ENCODE measurements at places on chromosomes 5 and 9. TPM values are rescaled to one million over a fixed set of nuclear protein-coding genes. Genes with fewer than 3 reads are reported as not detected.

The ZSWIM6 gene
- total RNA-seq: 6.9 TPM

DNA sequence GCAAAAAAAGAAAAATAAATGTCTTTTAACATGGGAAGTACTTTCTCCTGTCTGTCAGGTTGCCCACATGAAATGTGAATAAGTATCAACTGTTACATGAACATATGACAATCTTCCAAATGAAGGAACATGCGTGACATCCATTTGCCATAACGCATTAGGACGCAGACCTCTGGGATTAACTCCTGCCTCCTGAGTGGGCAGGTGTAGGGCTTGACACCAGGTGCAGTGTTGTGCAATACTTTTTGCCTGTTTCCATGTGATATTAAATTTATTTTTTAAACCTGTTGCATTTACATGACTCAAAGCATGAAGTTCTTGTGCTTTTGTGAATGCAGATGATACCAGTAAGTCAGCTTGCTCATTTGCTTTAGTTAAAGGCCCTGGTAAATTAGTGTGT lies 8.7 kb upstream of the TMEM141 start:
- no peak for DNase-seq

The DMRT2 gene
- not detected for total RNA-seq

- no peak for DNase-seq
Observed at GRCh38 chr9:137632230-137633161, 13.7 kb downstream of the EHMT1 start.

DNA sequence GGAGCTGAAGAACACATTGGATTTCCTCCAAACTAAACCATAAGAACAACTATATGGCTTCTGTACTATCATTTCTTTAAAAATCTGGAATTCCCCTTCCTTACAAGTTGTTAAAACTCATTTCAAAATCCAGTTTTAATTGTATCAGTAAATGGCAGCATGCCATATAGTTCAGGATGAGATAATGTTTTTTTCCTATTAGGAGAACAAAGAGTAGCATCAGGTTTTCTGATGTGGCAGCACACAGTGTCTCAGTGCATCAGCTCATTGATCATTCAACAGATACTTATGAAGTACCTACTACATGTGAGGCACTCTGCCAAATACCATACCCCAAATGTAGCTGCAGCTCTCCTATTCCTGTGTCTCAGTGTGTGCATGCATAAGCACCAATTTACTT lies 161.1 kb downstream of the EPB41L4A start:
- DNase-seq: no peak

DNA sequence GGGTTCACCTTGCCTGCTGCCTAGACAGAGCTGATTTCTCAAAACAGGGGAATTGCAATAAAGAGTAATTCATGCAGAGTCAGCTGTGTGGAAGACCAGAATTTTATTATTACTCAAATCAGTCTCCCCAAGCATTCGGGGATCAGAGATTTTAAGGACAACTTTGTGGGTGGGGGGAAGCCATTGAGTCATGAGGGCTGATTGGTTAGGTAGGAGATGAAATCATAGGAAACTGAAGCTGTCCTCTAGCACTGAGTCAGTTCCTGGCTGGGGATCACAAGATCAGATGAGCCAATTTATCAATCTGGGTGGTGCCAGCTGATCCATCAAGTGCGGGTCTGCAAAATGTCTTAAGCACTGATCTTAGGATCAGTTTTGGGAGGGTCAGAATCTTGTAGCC lies 159.1 kb upstream of the MAP1B start:
- DNase-seq: no peak

The BSPRY gene
- total RNA-seq: 1.3 TPM

GRCh38 chr5:157312492-157312891 lies 46.6 kb downstream of the CYFIP2 start:
- DNase-seq: no peak

- no peak for DNase-seq
Observed at GRCh38 chr9:94719878-94720277, 6.6 kb upstream of the AOPEP start.

- DNase-seq: peak; percentile 38
Observed at GRCh38 chr9:137077758-137078693, 709 bp downstream of the UAP1L1 start.

- DNase-seq: no peak
Observed at GRCh38 chr9:87528969-87529368, 31.3 kb downstream of the DAPK1 start.

GRCh38 chr5:150641006-150641570 lies 628 bp downstream of the SYNPO start:
- no peak for DNase-seq

The HEMGN gene
- not detected for total RNA-seq

GRCh38 chr5:149671544-149671943 lies 58.6 kb upstream of the PPARGC1B start:
- no peak for DNase-seq

The CDKN2B-AS1 gene
- 1.4 TPM for total RNA-seq

The CERT1 gene
- total RNA-seq: 49.5 TPM

DNA sequence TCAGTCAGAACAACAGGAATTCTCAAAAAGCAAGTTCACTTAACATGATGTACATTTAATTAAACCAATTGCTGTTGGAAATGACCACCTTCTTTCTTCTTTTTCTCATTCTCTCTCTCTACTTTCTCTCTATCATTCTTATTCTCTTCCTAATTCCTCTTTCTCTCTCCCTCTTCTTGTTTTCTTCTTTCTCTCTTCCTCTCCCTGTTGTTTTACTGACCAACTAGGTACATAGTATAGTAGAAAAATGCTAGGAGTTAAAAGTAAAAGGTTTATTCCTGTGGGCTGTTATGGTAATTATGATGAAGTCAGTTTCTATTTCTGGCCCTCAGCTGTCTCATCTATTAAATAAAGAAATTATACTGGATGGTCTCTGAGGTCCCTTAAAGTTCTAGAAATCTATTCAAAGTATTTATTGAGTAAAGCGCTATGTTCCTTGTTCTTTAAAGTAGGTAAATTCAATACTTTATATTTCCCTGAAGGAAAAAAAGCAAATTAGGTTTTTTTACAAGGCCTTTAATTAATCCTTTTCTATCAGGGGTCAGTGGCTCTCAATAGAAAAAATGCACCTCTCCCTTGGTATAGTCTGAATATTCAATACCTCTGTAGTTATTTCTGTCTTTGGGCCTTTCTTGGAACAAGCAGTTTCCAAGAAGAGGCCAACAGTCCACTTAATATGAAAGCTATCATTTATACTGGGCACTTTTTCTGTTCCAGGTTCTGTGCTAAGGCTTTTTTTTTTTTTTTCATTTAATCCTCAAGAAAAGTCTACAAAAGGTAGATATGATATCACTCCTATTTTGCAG lies 102.3 kb upstream of the SLC30A5 start:
- DNase-seq: no peak

GRCh38 chr5:135505973-135506372 lies 29.8 kb downstream of the NEUROG1 start:
- DNase-seq: no peak

DNA sequence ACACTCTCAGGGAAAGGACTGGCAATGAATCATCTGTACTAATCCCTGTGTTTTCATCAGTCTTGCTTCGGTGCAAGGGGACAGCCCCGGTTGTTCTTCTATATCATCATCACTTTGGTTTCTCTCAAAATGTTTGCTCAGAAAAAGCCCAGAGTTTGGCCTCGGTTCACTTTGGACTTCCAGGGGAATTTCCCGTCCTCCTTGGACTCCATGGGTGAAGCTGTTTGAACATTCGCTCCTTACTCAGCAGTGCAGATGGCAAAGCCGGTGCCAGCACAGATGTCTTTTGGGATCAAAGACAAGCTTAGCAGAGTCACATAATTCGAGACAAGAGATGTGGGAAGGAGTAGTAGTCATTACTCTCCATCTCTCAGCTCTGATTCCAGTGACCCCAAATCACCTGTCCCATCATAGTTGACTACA lies 69.8 kb upstream of the TNFSF8 start:
- no peak for DNase-seq

DNA sequence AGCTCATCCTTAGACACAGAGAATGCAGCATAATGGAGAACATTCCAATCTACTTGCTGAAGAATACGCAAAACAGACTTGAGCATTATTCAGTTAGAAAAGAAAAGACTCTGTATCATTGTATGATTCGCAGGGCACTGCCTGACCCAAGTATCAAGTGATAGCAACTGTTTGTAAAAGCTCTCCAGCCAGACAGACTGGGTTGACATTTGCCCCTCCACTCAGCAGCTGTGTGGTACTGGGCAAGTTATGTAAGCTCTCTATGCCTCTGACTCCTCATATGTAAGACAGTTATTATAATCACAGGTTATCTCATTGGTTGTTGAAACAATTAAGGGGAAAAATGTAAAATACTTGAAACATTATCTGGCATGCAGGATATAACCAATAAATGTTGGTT lies 505.0 kb downstream of the ELAVL2 start:
- no peak for DNase-seq

DNA sequence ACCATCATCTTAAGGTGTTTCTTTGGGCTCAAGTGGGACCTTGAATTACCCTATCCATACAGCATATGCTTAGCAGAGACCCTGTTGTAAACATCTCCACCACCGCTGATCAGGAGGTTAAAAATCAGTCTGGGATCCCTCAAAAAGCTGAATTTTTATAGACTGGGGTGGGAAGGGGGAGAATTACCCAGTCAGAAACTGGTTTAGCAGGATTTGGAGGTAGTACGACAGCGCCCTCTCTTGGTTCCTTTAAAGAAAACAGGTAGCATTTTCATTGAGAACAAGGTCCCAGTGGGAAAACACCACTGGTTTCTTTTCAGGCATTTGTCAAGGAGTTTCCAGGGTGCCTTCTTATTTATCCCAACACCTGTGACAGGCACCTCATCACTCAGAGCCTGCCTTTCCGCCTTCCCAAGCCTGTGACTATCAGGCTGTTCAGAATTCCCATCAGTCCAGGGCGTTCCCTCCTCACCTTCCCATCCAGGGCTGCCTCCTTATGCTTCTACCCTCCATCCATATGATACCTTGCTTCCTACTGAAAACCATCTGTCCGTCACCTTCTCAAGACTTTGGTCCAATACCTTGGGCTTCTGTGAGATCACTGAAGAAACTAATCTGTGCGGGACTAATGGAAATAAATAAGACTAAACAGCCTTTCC lies 203.8 kb upstream of the RAI14 start:
- no peak for DNase-seq

- no peak for DNase-seq
Observed at GRCh38 chr5:157068339-157068738, 9.4 kb upstream of the HAVCR1 start.

The PAEP gene
- total RNA-seq: not detected

GRCh38 chr5:124237206-124237695 lies 509.2 kb downstream of the ZNF608 start:
- DNase-seq: no peak

The PCDHGA12 gene
- total RNA-seq: 1.3 TPM

The TLX3 gene
- not detected for total RNA-seq

DNA sequence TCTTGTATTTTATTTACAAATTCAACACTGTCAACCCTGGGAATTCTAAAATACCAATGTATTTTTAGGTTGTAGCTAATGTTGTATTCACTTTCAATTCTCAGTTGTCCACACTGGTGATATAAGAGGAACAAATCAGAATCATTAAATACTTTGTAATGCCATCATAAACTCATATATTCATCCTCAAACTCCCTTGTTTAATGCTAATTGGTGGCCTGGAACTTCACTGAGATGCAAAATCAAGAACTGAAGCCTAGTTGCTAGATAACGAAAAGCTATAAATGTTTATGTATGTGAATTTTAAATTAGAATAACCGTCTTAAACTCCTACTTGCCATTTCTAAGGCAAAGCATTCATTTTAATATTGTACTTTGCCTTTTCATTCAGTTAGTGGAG lies 274.7 kb downstream of the RAB3C start:
- DNase-seq: no peak

The PCDHGA7 gene
- total RNA-seq: 1.3 TPM

DNA sequence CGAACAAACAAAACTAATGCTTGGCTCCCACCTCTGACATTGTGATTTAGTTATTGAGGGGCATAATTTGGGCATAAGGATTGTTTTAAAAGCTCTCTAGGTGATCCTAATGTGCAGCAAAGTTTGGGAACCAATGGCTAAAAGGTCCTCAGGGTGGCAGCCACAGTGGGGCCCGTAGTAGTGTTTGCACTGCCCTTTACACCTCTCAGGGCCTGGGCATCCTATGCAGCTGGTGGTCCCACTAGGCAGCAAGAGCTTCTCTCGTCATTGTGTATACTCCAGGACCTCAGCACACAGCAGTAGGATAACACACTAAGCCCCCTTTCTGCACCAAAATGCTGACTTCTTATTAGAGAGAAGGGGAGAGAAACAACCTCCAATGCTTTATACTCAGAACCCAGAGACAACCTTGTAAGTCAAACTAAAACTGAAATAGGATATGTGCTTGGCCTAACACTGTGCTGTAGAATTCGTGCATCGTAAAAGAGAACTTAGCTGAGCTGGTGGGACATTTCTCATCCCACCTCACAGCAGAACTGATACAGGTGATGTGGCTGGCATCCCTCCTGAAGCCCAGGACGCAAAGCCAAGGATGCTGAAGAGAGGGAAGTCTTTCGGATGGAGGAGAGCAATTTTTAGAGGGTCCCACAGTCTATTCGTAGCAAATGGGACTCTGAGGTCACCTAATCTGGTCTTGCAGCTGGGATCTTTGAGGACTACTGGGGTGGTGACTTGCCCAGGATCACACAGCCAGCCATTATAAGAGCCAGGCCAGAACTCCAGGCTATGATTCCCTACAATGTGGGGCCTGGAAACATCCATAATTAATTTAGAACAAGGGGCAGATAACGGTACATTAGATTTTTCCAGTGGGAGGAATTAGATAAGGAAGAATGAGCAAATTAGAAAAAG lies 1.2 kb downstream of the GLRX start:
- no peak for DNase-seq

GRCh38 chr9:14221119-14221518 lies 92.8 kb downstream of the NFIB start:
- DNase-seq: no peak

DNA sequence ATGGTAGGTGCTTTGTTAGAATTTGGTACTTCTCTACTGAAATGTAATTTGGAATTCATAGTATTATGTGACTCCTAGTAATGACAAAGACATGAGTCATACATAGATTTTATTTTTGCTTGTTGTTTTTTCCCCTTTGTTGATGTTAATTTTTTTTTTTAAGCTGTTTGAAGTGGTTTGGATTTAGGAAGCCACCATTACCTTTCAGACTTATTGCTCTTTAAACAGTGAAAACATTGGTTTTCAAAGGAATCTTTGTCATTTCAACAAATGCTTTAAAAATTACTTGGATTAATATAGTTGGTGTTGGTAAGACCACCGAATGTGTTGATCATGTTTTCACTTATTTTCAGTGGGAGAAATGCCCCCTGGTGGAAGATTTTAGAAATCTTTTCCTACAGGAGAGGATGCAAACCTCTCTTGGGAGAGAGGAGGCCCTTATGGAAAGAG lies 170.1 kb upstream of the PITX1 start:
- DNase-seq: no peak

Measured in activated B cell treated with CpG ODN at 0.5 μM for 24 hours (primary cell).